ENCODE measurements at places on chromosomes 2 and 18.
A peak's percentile ranks its signal among the peaks of the same experiment; 100 is the strongest.

DNA sequence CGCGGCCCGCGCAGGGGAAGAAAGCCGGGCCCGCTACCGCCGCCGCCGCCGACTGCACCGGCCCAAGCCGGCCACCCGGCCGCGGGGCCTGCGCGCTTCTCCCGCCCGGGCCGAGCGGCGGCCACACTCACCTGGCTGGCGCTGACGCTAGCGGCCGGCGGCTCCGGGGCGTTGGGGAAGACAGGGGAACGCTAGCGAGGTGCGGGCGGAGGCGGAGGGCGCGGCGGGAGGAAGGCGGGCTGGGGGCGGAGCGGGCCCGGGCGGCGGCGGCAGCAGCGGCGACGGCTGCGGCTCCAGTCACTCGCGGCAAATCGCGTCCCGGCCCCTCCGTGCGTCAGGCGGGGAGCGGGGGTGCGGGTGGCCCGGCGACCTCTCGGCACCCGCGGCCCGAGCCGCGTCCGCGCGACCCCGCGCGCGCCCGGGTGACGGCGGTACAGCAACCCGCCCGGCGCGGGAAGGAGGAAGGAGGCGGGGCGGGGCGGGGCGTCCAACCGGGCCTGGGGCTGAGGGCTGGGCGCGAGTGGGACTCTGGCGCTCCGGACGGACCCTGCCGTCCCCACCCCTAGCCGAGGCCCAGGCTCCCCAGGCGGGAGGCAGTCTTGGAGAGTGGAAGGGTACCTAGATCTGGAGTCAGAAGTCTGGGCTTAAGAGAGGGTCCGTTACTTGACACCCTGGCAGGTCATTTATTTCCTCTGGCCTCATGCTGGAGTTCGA lies at the start of gene SESTD1:
SESTD1 (minus strand) TSS at position 465 of the 714 bp plus-strand sequence. CDS start 72,991 bp downstream, outside the sequence.
- peak; percentile 32 for DNase-seq

DNA sequence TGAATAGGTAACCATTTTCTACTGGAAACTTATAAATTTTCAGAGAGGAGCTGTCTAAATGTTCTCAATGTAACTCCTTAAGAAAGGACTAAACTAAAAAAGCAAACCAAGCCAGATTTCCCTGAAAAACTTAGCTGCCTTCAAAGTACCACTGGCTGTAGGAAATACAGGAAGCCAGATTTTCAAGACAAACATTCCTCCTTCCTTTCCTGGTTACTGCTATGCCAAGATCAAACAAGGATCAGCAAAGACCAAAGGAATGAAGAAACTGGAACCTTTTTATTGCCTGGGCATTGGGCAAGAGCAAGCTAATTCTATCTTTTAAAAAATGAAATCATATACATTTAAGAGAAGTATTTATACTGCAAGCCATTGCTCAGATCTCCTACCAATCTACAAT lies 212.7 kb downstream of the DYM start:
- DNase-seq, result no peak

DNA sequence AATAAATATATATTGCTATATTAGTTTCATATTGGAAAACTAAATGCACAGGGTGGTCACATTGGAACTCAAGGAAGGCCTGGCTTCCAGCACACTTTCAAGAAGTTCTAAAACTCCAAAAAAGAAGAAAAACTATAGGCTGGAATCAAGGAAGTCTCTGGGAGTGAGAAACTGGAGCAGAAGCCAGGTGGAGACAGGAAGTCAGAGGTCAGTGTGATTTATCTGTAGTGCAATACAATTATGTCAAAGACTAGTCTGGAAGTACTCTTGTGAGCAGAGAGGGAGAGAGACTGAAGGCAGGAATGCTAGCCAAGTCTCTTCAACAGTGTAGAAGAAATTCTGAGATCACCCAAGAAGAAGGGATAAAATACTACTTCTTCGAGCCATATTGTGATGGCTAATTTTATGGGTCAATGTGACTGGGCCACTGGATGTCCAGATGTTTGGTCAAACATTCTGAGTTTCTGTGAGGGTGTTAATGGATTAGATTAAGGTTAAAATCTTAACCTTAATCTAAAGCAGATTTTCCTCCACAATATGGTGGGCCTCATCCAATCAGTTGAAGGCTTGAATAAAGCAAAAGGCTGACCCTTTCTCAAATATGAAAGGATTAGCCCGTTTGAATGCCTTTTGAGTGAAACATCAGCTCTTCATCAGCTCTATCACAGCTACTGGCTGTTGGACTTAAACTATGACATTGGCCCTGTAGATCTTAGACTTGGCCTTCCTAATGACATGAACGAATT lies 208.0 kb downstream of the TDRD15 start:
- no peak for DNase-seq

DNA sequence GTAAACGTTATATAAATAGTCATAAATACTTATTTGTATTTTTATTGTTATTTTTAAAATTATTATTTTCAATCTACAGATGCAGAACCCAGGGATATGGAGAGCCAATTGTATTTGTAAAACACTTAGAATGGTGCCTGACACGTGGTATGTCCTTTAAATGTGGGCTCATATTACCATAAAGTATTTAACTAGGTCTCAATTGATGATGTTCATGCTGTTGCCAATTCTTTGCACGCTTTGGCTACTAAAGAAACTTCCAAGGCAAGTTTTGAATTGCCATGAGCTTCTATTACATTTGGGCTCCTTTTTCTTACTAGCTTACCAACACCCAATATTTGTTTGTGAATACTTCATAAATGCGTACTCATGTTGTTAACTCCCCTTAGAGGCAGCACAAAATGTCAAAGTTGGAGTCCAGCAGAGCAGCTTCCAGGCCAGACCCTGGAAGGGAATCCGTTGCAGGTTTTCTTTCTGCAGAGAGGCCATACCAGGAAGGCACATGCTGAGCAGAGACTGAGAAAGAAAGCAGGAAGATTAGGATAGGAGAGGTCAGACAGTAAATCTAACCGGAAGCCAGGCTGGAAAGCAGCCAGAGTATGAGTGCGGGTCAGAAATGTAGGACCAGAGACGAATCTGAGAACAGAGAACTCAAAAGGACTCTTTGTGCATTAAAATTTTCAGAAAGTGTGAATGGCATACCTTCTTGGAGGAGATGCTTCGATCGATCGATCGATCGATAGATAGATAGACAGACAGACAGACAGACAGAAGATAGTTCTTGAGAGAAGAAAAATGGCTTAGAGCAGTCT lies 4.2 kb upstream of the NOSTRIN start:
- no peak for DNase-seq

GRCh38 chr2:219675221-219675620 lies 47.8 kb downstream of the SLC4A3 start:
- DNase-seq, result no peak

DNA sequence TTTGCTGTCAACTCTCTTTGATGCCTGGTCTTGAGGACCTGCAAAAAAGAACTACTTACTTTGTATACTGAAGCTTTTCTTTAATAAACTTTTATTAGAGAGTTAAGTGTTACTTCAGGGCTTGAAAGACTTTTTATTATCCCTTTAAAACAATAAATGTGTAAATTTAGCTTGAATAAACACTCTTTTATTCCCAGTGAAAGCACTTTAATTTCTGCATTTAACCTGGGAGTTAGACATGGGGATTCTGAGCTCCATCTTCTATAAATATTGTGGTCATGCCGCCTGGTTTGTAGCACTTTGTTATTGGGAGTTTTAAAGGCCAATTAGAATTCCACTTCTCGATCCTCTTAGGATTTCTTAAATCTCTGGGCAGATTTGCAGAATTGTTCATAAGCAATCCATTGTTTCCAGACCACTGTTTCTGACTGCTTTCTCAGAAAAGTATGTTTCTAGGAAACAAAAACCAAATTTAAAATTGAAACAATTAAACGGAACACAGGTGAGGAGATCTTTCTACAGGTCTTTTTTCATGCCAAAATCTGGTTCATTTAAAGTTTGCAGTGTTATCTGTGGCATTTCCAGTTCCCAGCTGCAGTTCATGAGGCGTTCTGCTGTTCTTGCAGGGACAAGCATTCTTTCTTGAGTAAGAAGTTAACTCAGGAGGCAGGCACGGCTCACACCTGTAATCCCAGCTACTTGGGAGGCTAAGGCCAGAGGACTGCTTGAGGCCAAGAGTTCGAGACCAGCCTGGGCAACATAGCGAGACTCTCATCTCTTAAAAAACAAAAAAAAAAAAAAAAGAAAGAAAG lies 18.1 kb upstream of the E2F6 start:
- DNase-seq, result no peak

- DNase-seq, result no peak
Observed at GRCh38 chr2:224520064-224520463, 65.1 kb downstream of the CUL3 start.

DNA sequence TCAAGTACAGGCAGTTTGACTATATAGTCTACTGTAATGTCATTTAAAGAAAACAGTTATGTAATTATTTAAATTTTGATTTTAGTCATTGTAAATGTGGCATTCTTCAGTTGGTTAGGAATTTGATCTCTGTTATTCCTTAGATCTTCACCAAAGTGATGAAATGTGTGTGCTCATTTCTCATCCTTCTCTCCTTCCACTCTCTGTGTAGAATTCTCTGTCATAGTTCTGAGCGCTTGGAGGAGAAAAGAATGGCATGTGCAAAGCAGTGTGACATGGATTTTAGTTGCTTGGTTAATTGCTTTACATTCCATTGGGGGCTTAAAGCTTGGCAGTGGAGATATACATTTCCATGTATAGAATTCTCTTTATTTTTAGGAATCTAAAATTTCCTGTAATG lies 14.8 kb downstream of the PIK3C3 start:
- DNase-seq, result no peak

GRCh38 chr2:61995065-61995464 lies 89.6 kb downstream of the COMMD1 start:
- DNase-seq, result no peak

- DNase-seq, result no peak
Observed at GRCh38 chr18:22113144-22113844, 56.1 kb upstream of the GATA6 start.

Measured in stimulated activated CD4-positive, alpha-beta T cell treated with anti-CD3 and anti-CD28 coated beads, Interleukin-1b, Interleukin-23, amount 100 ng/mL, for 4 hours (primary cell).